ENCODE measurements at places on chromosomes 16 and 17.

DNA sequence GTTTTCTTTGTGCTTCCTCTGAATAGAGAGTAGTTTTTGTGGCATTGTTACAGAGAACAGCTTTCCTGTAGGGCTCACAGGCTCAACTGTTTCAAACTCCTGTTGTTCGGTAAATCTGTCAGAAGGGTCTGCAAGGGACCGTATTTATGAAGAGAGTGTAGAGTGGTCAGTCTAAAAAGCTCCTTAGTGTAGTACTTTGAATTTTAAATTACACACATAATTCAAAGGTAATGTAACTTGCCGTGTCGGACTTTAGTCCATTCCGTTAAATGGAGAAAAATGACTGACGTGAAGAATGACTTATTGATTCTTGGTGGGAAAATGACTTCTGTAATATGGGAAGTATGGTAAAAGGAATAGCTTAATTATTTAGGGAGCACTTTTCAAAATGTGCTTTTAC is 190.9 kb downstream of the WWOX start:
- DNase-seq, result no peak

DNA sequence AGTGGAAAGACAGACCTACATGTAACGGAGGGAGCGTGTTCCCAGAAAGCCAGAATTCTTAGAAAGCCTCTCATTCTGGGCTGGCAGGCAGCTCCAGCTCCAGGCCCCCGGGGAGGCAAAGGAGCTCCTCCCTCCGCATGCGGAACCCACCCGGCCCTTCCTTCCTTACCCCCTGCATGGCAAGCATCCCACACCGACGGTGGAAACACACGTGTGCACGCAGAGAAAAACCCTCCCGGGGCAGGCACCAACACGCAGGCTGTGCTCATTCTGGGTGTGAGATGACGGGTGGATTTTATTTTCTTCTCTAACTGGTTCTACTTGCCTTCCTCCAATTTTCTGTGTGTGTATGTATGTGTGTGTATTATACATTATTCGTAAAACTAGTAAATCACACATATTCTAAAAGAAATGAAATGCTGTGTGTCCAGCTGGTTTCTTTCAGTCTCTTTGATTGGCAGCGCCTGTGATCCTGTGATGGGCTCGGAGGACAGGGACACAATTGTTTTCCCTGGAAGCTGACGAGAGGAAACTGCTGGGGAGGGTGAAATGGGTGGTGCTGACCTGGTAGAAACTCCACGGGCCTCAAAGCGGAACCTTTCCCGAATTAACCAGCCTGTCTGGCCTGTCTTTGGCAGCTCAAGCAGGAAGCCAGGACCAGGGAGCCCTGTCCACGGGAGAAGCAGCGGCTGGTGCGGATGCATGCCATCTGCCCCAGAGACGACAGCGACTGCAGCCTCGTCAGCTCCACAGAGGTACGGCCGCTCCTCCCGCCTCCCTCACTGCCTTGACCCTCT is 22.2 kb downstream of the CARD14 start:
- no peak for DNase-seq

DNA sequence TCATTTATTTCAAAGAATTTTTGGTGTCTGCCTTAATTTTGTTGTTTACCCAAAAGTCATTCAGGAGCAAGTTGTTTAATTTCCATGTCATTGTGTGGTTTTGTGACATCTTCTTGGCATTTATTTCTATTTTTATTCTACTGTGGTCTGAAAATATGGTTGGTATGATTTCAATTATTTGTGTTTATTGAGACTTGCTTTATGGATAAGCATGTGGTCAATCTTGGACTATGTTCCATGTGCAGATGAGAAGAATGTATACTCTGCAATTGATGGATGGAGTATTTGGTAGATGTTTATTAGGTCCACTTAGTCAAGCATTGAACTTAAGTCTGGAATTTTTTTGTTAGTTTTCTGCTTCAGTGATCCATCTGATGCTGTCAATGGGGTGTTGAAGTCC is 383.0 kb downstream of the PMP22 start:
- no peak for DNase-seq

DNA sequence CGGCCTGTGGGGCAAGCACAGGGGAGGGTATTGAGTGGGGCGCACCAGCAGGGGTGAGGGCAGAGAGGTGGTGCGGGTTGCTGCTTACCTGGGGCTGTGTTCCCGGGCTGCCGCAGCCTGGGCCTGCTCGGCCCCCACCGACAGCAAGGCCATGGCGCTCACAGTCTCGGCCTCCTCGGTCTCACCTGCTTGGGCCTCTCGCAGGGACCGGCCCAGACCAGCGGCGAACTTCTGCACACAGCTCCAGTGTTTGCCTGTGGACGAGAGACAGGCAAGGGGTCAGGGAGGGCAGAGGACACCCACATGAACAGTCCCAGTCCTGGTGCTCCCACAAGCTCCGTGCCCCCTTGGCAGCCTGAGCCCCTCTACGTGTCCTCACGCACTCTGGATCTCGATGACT is 7.9 kb downstream of the G6PC3 start:
- no peak for DNase-seq

DNA sequence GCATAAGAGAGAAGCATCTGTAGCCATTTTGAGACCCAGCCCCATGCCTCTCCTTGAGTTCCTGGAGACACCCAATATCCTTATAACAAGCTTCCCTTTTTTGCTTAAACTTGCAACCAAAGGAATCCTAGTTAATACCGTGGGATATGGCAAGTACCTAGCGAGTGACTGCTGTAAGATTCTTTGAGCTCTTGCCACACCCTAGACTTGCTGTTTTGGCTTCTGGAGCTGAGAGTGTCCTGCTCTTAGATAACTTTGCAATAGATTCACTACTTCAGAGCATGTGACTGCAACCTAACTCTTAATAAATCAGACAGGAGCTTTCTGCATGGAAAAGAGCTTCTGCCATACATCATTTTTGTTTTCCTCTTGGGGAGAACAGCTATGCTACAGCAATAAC is 58.3 kb downstream of the AKAP1 start:
- DNase-seq, result no peak

GRCh38 chr16:84410361-84411138 is 42.2 kb downstream of the ATP2C2 start:
- DNase-seq, result no peak

GRCh38 chr16:29712809-29713208 is 33.0 kb downstream of the C16orf54 start:
- no peak for DNase-seq

- DNase-seq, result no peak
These were observed at the start of gene MMD for GRCh38 chr17:55421179-55421934. TSS of gene MMD (minus strand) at chr17:55421835. CDS start at chr17:55421695, 140 bp downstream.

DNA sequence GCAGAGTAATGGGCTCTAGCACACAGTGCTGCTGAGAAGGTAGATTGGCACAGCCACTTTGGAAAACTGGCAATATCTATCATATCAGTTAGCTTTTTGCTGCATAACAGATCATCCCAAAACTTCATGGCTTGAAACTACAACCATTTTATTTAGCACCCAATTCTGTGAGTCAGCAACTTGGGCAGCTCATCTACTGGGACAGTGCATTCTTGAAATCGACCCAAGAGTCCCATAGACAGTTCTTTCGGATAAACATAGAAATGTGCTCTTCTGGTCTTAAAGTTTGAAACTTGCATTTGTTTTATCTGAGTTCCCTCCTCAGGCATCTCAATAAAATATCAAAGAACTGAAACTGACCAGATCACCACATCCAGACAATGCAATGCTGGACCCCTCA is 76.7 kb downstream of the CEP112 start:
- DNase-seq, result no peak

DNA sequence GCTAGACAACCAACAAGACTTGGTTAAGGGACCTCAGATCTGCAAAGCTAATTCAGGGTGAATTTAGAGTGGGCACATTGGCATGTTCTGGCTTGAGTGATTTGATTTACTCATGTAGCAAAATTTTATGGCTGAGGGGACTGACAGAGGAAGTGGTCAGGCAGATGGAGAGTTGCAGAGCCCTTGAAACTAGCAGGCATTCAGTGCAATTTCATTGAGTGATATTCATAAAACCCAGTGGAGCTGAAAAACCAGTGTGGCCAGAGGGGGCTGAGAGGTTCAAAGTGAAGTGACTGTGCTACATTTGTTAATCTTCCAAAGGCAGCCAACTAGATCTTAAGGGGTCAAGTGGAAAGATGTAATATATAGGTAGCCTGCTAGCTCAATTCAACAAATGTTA is 2.2 kb upstream of the TMEM94 start:
- DNase-seq, result no peak

GRCh38 chr17:67970783-67971182 is 25.5 kb downstream of the C17orf58 start:
- no peak for DNase-seq

- DNase-seq, result no peak
These were observed 929.6 kb upstream of the CDH8 start for GRCh38 chr16:62965831-62966230.

DNA sequence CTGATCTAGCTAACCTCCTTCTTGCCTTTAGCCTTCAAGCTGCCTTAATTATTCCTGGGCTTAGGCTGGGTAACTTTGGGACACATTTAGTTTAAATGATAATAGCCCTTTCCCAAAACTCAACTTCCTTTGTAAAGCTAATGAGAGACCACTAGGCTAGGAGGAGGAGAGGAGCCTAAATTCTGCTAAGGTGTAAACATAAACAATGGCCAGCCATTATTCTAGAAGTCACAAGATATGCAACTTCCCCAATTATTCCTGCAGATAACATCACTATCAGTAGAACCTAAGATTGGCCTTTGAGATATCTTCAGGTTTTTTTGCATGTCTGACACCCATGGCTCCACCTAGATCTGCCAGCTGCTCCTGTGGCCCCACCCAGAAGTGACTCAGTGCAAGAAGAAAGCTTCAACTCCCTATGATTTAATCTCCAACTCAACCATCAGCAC is 131.2 kb upstream of the FAM20A start:
- no peak for DNase-seq

DNA sequence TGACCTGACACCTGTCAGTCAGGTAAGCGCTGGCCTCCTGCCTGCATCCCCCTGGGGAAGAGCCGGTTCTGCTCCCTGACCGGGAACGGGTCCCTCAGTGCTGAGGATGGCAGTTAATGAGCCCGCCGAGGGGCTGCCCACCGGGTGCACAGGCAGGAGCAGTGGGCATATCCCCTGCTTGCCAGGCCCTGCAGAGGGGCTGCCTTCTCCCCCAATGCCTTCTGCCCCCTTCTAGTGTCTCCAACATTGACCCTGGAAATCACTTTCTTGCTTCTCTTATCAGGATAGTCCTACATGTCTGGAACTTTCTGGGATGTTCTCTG is 388.5 kb downstream of the SEC14L1 start:
- no peak for DNase-seq

DNA sequence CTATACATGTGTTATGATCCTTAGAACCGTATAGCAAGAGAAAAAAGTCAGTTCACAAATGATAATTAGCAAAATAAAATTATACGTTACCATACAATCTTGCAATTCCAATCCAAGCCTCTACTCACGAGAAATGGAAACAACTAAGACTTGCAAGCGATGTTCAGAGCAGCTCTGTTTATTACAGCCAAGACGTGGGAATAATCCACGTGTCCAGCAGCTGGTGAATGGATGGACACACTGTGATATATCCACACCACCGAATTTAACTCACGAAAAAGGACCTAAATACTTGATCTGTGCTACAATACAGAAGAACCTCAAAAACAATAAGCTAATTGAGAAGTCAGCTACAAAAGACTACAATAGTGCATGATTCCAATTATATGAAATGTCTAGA is 88.1 kb downstream of the ADCY9 start:
- DNase-seq, result no peak

DNA sequence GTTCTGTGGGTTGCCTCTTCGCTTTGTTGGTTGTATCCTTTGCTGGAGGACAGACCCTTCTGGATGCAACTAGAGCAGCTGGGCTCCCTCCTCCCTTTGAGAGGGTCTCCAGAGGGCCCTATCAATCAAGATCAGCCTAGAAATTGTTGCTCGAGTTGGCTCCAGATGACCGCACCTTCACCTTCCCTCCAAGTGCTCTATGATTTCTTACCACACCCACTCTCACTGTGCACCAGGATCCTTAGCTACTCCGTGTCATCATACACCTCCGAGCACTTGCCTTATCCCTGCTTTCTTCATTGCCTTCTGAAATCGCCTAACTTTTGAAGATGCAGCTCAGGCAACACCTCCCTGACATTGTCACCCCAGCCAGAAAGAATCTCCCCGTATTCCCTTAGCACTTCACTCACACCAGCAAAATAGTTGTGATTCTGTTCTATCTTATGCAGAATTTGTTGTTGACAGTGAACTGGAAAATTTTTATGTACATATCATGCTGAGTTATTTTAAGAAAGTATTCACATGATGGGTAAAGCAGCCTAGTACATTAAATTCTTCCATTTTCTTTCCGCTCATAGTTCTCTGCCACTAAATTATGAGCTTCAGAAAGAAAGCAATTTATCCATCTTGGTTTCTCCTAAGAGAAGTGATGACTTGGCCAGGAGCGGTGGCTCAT is 52.9 kb downstream of the ABAT start:
- DNase-seq, result no peak

DNA sequence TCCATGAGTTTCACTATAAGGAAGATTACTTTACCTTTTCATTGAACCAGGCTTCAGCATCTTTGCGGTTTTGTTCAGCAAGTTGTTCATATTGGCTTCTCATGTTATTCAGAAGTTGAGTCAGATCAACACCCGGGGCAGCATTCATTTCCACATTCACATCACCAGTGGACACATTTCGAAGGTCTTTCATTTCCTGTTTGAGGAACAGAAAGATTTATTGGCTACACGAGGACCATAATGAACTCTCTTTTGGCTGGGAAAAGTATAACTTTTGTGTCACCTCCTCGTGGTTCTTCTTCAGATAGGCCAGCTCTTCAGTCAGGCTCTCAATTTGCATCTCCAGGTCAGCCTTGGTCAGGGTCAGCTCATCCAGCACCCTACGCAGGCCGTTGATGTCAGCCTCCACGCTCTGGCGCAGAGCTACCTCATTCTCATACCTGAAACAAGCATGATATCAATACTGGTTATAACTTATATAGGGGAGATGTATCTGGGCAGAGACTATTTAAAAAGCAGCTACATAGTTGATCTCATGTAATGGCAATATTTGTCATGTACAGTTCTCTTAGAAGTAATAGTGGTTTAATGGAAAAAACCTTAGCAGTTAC is 2.1 kb downstream of the KRT10 start:
- DNase-seq, result no peak

DNA sequence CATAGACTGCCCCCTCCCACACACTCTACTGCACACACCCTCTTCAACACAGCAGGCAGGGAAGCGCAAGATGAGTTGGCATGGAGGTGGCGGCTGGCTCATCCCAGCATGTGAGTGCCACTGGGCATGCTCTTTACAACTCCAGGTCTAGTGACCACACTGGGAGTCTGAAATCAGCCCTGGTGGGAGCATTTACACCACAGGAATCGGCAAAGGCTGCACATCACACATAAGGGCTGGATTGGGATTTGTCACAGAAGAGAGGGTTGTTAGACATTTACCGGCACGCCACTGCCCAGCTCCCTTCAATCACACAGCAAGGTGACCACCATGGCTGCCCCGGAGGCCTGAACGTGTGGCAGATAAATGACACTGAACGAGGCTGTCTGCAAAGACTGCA is 49.4 kb downstream of the ENGASE start:
- no peak for DNase-seq

DNA sequence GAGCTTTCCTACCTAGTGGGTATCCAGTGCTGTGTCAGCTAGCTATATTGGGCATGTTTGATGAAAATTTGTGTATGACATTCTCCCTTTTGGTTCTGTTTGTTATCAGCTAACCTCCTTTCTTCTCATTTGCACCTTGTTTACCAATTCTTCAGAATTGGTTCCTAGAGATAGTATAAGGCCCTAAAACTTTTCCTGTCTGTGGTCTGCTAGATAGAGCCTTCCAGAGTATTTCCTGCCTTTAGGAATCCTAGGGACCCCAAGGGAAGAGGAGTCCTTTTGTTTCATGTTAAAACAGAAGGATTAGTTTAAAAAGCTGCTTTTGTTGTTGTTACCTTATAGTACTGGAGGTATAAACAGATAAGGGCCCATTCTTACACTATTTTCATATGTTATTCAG is 11.5 kb downstream of the MAP3K3 start:
- DNase-seq, result no peak
